ENCODE measurements at places on chromosomes 1 and 21.

DNA sequence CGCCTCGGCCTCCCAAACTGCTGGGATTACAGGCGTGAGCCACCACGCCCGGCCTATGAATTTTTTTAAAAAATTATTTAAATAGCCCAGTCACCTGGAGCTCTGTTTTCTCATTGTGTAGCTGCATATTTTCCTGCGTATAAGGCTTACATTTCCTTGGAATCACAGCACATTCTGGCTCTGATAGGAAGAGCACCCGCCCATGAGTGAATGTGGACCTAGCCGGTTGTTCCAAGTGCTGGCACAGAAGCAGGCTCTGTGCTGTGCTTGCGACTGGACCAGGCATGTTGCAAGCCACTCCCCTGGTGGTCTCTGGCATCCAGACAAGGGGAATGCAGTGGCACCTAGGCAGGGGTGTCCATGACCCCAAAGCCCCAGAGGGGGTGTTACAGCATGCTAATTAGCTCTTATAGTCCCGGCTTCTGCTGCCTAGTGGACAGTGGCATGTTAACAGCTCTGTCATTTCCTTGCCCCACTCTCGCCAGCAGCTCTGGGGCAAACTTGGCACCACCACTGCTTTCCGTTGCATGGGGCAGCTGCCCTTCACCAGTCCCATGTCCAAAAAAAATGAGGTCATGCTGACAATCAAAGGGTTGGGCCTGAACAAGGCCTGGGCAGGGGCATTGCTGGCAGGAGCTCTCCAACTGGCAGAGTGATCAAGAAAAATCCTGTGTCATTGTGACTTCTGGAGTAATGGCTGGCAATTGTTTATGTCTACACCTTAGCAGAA is 5.2 kb upstream of the VTCN1 start:
- no peak for DNase-seq

GRCh38 chr1:241156231-241156965 is 200.6 kb downstream of the RGS7 start:
- DNase-seq = no peak

DNA sequence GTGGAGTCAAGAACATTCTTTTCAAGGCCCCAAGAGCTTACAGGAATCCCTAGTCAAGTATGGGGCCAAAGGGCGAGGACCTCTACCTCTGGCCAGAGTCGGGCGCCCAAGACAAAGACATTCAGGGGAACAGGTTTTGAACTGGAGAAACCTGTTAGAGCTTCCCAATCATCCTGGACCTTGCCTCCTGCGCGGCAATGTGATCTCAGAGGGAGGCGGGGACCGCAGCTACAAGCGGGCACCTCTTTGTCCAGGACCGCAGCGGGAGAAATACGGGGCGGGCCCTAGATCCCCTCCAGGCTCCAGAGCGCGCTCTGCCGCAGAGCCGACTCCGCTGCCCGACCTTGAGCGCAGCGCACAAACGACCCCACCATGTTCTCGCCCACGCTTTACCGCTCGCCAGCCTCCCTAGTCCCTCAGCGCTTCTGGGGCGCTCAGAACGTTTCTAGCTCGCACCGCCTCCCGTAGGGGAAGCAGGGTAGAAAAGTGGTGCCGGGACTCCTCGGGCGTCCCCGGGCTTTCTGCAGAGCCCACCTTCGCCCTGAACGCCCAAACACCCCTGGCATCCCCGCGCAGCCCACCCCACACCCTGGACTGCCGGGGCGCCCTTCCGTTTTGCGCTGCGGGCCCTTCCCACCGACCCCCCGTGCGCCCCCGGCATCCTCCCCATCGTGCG is 28.1 kb downstream of the RABIF start:
- DNase-seq = no peak

DNA sequence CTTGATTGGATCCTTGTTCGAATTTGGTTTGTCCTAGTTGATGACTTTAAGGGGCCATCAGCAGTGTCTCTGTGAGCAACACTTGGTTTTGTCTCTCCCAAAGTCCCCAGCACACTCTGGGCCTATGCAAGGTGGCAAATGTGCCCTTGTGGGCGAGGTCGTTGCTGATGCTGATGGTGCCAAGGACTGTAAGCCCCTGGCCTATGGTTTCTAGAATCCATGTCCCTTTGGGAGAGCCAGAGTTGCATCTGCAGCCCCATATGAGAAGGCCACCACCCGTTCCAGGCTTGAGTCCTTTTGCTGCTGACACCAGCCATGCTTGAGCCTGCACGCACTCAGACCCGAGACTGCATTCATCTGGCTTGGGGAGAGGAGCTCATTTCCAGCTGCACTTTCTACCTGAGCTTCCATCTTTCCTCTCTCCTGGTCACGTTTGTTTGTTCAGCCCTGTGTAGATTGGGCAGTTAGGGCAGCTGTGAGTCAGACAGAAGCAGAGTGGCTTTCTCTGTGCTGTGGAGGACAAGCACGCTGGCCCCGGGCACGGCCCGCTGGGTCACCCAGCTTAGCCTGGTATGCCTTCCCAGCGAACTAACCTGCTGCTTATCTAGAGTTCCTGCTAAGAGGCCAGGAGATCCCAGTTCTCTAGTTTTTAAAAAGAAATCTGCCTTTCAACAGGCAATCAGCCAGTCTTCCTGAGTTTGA is 52.1 kb upstream of the CSF3R start:
- no peak for DNase-seq

GRCh38 chr1:219235903-219236481 is 62.3 kb downstream of the LYPLAL1 start:
- DNase-seq = no peak

- no peak for DNase-seq
These were observed 3.9 kb downstream of the RCC1 start for GRCh38 chr1:28509705-28510272.

DNA sequence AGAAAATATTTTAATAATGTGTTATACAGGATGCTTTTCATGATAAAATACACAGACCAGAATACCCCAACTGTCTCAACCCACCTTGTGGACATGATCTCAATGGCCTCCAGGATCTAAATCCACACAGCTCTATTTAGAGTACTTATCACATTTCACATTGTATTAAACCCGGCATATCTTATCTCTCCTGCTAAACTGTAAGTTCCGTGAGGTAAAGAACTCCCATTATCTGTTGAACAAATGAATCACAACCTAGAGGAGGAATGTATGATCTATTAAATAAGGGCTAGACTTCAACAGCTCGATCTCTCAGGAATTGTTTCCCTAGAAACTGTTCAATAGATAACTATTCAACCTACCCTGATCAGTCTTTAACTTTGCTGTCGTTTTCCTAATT is 6.9 kb downstream of the ETV3 start:
- no peak for DNase-seq

- no peak for DNase-seq
These were observed 324.2 kb downstream of the SEC16B start for GRCh38 chr1:177645491-177646190.

GRCh38 chr1:10539411-10540043 is 64.8 kb downstream of the PEX14 start:
- no peak for DNase-seq

GRCh38 chr1:159826441-159827101 is at the start of gene SLAMF8:
SLAMF8 (plus strand) TSS chr1:159826873; CDS start chr1:159826899, 26 bp downstream.
- no peak for DNase-seq

GRCh38 chr1:156797212-156797871 is 19.3 kb downstream of the SH2D2A start:
- peak; percentile 65 for DNase-seq

DNA sequence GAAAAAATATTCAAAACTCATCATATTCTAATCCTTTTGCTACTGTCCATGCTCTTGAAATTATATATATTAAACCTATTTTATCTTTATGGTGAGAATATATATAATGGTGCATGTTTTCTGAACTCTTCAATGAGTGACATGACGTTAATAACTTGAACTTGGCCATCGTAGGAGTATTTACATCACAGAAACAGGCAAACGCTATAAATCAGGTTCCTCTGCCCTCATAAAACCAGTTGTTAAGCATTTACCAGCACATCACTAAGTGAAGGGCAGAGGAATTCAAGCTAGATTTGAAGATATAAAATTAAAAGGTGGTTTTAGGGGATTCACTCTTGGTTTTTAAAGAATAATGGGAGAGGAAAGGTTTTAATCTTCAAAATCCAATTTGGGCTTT is 20.5 kb downstream of the NID1 start:
- no peak for DNase-seq

DNA sequence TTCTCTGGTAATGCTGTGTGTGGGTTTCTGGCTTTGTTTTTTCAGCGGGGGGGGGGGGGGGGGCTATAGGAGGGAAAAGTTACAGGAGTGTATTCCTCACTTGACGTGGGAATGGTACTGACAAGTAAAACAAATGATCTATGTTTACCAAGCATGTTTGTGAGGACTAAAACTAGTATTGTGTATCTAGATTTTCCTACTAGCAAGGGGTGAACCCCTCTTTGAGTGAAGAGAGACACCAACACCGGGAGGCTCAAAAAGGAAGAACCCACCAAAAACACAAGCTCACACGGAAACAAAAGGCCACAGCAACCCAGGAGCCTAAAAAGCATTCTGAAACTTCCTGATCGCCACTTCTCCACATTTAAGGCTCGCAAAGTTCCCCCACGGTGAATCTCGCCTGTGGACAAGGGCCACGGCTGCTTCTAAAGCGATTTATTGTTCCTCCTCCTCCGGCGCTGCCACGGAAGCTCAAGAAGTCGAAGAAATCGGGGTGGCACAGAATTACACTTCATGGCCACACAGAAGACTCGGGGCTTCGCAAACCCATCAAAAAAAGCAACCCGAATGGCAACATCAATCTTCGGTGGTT is 703 bp downstream of the PUM1 start:
- DNase-seq = no peak

DNA sequence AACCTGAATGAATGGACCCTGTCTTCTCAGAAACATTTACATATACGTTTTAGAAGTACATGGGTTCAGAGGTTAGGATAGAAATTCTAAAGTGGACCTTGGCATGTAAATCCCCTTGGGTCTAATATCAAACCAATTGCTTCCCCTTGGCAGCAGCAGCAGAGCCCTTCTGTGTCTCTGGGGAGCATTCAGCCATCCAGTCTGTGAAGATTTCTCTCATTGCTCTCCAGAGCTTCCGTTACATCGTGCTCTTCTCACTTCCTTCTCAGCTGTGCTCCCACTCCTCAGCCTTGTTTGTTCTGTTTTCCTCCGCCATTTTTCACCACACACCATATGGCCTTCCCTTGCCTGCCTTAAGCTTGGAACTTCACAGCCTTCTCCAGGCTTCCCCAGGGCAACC is 61.5 kb upstream of the ATP1B1 start:
- DNase-seq = no peak

GRCh38 chr1:228302086-228302485 is 94.2 kb downstream of the OBSCN start:
- no peak for DNase-seq

- no peak for DNase-seq
These were observed 298.1 kb upstream of the POU3F1 start for GRCh38 chr1:38344716-38345115.

GRCh38 chr21:42632336-42632751 is 21.1 kb upstream of the PDE9A start:
- no peak for DNase-seq

DNA sequence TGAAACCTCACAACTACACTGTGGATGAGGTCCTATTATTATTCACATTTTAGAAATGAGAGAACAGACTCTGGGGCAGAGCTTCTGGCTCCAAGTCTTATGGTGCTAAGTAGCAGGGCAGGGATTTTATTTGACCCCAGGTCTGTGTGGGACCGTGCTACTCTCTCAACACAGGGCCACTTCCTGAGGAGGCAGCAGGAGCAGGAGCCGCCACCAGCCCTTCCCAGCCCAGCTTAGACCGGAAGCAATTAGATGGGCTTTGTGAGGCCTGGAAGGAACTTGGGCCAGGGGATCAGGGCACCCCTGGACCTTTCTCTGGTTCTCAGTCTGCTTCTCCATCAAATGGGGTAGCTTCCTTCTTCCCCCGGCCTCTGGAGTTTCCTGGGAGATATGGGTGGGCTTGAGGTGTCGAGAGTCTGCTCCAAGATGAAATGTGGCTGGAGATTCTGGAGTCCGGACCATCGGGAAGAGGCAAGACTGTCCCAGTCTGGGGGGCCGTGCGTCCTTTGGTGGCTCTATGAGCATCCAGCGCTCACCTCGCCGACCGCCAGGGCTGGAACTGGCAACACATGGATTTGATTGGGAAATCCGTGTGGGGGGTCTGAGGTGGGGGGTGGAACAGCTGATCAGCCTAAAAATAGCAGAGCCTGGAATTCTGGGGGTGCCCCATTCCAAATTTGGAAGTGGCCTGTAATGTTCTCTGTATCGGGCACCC is 136.8 kb downstream of the FOXD2 start:
- no peak for DNase-seq

DNA sequence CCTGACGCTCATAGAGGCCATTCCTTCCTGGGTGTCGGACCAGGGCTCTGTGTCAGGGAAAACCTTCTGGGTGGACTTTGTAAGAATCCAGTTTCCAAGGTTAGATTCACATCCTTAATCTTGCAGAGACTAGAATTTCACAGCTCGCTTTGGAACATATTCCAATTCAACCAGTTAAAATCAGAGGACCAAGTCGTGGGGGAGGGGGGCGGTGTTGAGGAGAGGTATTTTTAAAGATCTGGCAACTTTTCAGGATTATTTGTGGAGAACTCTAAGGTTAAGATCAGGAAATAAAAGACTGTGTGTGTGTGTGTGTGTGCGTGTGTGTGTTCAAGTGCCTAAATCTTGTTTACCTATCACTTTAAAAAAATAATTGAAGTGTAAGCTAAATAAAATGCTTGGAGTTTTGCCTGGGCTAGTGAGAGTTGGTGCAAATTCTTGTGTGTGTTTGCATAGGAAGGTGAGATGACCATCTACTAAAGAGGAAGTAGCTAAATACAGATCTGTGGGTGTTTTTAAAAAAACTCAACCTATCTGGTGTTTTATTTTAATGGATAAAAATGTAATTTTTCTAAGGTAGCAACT is 21.8 kb downstream of the TENT5C start:
- DNase-seq = no peak

All from naive thymus-derived CD4-positive, alpha-beta T cell (primary cell).